ENCODE measurements at places on chromosomes 4 and X.

DNA sequence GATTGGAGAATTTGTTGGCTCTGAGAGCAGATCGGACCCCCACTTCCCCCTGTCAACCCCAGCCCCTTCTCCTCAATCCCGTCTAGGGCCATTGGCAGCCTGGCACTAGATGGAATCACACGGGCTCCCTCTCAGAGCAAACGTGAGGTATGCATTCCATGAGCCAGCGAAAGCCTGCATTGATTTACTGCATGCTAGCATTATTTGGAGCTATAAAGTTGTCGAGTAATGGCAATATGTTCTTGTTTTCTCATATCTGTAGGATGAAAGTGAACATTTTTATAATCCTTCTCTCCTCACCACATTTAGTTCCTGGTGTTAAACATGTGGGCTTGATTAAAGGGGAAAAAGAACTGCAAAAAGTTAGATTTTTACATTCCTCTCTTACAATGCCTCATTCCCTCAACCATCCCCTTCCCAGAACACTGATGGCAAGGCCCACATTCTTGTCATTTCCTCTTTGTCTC lies 159.2 kb downstream of the SPRY1 start:
- H3K27me3 ChIP-seq = peaks cover 47% of the 10 kb centered on the region
- no peak overlapping the region for H3K27ac ChIP-seq
- no peak overlapping the region for H3K4me3 ChIP-seq
- DNase-seq = no peak
- no peaks in the 10 kb centered on the region for H3K36me3 ChIP-seq

GRCh38 chr4:955931-956381 lies 17.4 kb downstream of the DGKQ start:
- H3K27me3 ChIP-seq = no peaks in the 10 kb centered on the region
- no peak for DNase-seq
- no peaks in the 10 kb centered on the region for H3K4me1 ChIP-seq

GRCh38 chrX:143095321-143095720 lies 69.6 kb downstream of the SPANXN4 start:
- no peak overlapping the region for H3K4me3 ChIP-seq
- H3K27me3 ChIP-seq = no peaks in the 10 kb centered on the region
- no peaks in the 10 kb centered on the region for H3K36me3 ChIP-seq

GRCh38 chrX:123773258-123773988 lies 40.6 kb upstream of the THOC2 start:
- H3K27me3 ChIP-seq = no peaks in the 10 kb centered on the region
- H3K4me3 ChIP-seq = no peak overlapping the region
- no peaks in the 10 kb centered on the region for H3K36me3 ChIP-seq
- no peaks in the 10 kb centered on the region for H3K4me1 ChIP-seq

DNA sequence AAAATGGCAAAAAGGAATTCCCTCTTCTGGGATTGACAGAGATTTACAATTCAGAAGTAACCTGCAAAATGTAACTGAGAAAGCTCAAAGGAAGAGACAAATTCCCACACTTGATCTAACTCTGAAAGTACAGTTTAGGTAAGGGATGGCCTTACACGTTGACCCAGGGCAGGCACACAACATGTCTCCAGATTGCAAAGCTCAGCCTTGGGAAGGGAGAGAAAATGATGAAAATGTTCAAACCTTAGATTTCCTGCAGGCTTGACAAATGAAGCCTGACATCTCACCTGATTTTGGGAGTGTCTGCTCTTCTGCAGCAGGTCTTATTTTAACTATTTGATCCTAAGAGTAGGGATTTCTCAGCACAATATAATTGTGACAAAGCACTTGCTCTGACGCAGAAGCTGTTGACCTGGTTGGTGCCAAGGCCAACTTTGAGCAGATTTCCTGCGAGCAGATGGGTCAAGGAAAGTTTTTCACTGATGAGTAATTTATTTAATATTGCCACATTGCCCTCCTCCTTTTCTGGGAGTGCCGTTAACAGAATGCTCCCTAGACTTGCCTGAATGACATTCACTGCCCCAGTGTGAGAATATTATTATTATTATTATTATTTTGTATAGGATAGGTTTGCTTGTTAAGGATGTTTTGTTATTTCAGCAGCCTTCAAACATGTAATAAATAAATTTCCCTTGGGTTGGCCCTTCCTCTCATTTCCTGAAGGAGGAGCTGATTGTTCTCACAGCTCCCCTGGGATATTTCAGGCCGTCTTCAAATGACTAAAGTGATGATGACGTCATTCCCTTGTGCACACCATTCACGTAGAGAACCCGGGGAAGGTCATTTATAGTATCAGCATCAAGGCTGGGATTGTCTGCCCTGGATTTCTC lies 157.1 kb downstream of the VEGFC start:
- no peaks in the 10 kb centered on the region for H3K36me3 ChIP-seq
- H3K4me1 ChIP-seq = peaks cover 7% of the 10 kb centered on the region
- peak overlapping the region; percentile 20 for H3K27ac ChIP-seq
- H3K4me3 ChIP-seq = no peak overlapping the region
- DNase-seq = peak; percentile 68

- H3K4me3 ChIP-seq = no peak overlapping the region
- no peak overlapping the region for H3K27ac ChIP-seq
- no peak for DNase-seq
- peaks cover 2% of the 10 kb centered on the region for H3K27me3 ChIP-seq
- H3K4me1 ChIP-seq = no peaks in the 10 kb centered on the region
Measured at GRCh38 chrX:136125106-136125505, 22.2 kb upstream of the FHL1 start.

DNA sequence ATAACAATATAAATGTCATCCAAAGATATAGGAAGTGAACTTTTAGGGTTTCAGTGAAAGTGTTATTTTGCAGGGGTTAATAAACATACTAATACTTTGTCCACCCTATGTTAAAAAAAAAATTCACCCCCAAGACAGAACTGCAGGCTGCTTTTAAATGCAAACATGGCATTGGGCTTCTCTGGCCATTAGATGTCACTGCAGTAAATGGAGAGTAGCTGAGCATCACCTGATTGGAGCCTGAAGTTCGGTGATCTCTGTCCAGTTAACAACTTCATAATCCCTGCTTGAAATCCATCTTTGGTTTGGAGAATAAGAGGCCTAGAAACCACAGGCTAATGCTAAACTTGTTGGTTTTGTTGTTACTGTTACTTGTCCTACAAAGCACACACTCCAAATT lies 18.7 kb downstream of the SLC25A43 start:
- no peaks in the 10 kb centered on the region for H3K36me3 ChIP-seq
- H3K4me3 ChIP-seq = no peak overlapping the region
- no peaks in the 10 kb centered on the region for H3K4me1 ChIP-seq
- H3K27ac ChIP-seq = no peak overlapping the region

DNA sequence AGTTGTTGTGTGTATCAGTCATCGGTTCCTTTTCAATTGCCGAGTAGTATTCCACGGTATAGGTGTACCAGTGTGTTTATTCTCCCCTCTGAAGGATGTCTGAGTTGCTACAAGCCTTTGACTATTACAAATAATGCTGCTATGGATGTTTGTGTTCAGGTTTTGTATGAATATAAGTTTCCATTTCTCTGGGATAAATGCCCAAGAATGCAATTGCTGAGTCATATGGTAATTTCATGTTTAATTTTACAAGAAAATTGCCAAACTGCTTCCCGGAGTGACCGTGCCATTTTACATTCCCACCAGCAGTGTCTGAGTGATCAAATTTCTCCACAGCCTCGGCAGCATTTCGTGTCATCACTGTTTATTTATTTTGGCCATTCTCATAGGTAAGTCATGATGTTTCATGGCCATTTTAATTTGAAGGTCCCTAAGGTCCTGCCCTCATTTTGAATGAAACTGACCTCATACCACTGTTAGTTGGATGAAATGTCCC lies 73.9 kb downstream of the IRF2 start:
- peaks cover 15% of the 10 kb centered on the region for H3K4me1 ChIP-seq
- H3K27ac ChIP-seq = peak overlapping the region; percentile 19
- peaks cover 16% of the 10 kb centered on the region for H3K36me3 ChIP-seq
- H3K4me3 ChIP-seq = no peak overlapping the region

DNA sequence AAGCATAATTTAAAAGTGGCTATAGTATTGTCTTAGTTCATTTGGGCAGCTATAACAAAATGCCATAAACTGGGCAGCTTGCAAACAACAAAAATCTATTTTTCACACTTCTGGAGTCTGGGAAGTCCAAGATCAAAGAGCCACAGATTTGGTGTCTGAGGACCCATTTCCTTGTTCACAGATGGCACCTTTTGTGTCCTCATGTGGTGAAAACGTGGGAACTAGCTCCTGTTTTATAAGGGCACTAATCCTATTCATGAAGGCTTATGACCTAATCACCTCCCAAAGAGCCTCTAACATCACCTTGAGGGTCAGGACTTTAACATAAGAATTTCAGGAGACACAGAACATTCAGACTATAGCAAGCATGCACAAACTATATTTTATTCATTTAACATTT lies 126.5 kb upstream of the WDFY3 start:
- H3K4me1 ChIP-seq = no peaks in the 10 kb centered on the region
- H3K4me3 ChIP-seq = no peak overlapping the region
- DNase-seq = no peak

DNA sequence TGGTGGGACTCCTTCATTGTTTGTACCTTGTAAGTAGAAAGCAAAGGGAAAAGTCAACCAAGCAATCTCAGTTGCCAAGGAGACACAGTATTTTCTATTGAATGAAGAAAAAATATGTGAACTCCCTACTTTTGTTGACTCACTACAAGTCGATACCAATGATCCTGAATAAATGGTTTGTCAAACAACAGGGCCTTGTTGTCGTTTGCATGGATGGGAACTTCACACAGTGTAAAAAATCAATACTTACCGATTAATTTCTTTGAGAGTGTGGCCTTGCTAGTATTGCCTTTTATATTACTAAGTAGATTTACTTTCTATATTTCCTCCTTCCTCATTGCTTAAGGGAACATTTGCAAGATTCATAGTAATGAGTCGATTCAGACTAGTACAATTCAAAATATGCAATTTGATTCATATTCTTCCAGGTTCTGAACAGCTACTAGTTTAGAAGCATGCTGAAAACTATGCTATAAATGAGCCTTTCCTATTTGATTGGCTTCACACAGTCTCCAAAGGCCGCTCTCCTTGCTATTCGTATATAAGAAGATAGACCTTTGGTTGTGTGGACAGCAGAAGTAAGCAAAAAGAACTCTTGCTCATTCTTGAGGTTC lies 108.0 kb downstream of the ZNF330 start:
- H3K4me1 ChIP-seq = peaks cover 2% of the 10 kb centered on the region
- H3K27me3 ChIP-seq = no peaks in the 10 kb centered on the region
- no peak overlapping the region for H3K27ac ChIP-seq
- H3K4me3 ChIP-seq = no peak overlapping the region
- H3K36me3 ChIP-seq = no peaks in the 10 kb centered on the region

DNA sequence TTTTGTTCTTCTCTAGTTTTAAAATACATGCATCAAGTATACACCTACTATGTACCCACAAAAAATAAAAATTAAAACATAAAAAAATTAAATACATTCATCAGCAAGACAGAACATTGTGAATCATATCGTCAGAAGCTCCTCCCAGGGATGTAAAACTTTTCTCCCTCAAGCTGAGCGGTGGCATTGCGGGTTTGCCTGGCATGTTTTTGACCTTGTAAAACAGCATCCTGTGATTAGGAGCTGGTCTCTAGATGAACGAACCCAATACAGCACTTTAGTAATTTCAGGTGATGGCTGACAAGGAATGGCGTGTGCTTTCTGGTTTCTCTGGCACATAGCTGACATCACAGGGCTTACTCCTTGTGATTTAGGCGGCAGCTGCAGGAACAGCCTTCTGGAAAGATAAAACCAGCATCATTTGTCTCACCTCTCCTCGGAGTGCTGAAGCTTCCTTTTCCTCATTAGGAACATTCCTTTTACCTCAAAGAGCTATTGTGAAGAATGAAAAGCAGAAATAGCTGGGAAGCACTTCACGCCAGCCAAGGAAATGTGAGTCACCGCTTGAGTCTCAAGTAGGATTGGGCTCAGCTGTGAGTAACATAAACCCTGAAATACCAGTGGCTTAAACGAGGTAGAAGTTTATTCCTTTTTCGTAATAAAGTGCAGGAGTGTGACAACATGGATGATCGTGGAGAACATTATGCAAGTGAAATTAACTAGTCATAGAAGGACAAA lies 44.3 kb downstream of the NYX start:
- H3K27me3 ChIP-seq = no peaks in the 10 kb centered on the region
- no peak overlapping the region for H3K4me3 ChIP-seq
- DNase-seq = peak; percentile 86
- no peaks in the 10 kb centered on the region for H3K36me3 ChIP-seq
- H3K27ac ChIP-seq = peak overlapping the region; percentile 81
- peaks cover 2% of the 10 kb centered on the region for H3K4me1 ChIP-seq

DNA sequence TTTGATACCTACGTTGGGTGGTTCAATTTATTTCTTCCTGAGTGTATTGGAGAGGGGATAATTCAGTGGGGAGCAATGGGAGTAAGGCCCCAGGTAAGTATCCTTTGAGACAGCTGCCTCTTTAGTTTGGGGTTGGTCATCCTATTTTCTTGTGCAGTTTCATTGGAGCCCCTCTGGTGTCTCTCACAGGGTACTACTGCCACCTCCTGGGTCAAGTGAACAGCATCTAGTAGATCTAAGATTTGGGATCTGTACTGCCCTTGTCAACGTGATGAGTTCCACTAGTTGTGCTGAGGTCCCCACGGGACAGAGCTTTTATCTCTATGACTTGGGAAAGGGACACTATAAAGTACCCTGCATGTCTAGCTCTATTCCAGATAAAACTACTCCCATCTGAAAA lies 80.6 kb downstream of the PBDC1 start:
- H3K4me1 ChIP-seq = no peaks in the 10 kb centered on the region
- no peak overlapping the region for H3K27ac ChIP-seq
- peak; percentile 12 for DNase-seq
- H3K36me3 ChIP-seq = no peaks in the 10 kb centered on the region
- H3K4me3 ChIP-seq = no peak overlapping the region

GRCh38 chrX:65127842-65128241 lies 151.6 kb upstream of the ZC4H2 start:
- no peaks in the 10 kb centered on the region for H3K27me3 ChIP-seq
- no peak overlapping the region for H3K4me3 ChIP-seq

All from endothelial cell of umbilical vein (primary cell).